ENCODE measurements at places on chromosomes 5 and 9.

GRCh38 chr5:159917994-159918393 lies 1.7 kb downstream of the ADRA1B start:
- DNase-seq = no peak

- DNase-seq = no peak
Measured at GRCh38 chr5:126449751-126450271, 26.6 kb downstream of the GRAMD2B start.

GRCh38 chr5:67163863-67164595 lies 32.6 kb downstream of the CD180 start:
- no peak for DNase-seq

GRCh38 chr9:68455451-68455850 lies 85.2 kb downstream of the TMEM252 start:
- DNase-seq = no peak

DNA sequence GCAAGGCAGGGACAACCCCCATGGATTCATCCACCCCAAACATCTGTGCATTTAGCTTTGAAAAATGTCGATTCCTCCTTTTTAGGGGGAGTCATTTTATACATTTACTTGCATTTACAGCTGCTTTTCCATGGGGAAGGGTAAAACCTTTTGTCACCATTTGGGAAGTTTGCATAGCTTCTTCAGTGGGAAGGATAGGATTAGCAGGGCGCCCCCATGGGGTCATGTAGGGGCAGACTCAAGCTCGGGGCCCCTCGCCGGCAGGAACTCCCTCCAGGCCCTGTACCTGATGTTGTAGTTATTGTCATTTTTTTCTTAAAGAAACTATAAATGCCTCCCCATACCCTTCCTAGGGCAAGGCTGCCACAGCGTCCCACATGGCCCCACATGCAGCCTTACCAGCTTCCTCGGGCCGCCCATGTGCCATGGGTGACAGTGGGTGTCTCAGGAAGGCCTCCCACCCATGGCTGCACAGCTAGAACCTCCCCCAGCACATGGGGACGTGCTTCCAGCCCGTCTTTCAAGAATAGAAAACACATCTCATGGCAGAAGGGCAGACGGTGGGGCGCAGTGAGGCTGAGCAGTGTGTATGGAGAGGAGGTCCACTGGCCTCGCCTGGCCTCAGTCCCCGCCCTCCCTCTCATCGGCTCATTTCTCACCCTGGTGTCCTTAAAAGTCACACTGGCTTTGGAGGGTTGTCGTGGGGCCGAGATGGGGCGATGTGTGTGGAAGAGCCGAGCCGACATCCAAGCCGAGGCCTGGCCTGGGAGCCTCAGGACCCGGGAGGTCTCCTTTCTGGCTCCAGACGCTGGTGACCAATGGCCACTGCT lies 76.1 kb upstream of the OTULINL start:
- DNase-seq = no peak

DNA sequence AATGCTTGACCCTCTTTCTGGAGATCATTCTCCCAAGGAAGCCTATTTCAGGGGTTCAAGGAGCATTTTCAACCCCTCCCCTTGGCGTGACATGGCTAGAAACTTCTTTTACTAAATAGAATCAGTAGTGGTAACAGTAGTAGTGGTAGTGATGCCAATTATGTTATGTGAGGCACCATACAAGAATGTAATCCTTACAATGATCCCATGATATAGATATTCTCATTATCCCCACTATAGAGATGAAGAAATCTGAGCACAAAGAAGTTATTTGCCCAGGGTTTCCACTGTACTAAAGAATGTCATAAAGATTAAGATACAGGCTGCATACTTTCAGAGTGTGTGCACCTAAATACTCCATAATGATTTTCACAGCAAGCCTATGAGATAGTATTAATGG lies 155.4 kb upstream of the CLINT1 start:
- DNase-seq = no peak

DNA sequence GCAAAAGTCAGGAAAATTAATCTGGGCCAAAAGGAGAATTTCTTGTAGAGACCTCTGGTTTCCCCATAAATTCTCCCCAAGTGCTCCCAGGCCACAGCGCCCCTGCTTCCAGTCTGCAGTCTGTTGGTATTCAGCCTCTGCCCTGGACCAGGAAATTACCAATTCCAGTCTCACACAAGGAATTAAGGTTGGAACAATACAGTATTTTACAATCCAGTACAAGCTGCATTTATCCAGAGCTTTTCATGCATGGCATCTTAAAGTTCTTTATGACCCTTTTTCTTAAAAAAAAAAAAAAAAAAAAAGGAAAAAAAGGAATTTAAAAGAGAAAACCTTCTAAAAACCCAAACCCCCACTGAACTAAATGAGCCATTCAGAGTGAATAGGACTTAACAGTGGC lies 139.6 kb upstream of the RANBP3L start:
- no peak for DNase-seq

GRCh38 chr5:123297198-123297831 lies 125.9 kb downstream of the CEP120 start:
- DNase-seq = peak; percentile 37

DNA sequence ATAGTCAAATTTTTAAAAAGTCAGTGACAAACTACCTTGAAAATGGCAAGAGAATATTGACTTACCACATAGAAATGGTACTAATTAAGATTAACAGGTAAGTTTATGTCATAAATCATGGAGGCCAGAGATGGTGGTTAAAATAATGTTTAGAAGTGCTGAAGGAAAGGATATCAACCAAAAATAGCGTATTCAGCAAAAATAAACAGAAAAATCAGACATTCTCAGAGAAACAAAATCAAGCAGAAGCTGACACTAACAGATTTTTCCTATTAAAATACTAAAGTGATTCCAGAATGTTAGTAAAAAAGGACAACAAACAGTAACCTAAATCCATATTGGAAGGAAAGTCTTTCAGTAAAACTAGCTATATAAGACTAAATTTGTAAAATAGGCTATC lies 959.9 kb upstream of the CDH10 start:
- no peak for DNase-seq

DNA sequence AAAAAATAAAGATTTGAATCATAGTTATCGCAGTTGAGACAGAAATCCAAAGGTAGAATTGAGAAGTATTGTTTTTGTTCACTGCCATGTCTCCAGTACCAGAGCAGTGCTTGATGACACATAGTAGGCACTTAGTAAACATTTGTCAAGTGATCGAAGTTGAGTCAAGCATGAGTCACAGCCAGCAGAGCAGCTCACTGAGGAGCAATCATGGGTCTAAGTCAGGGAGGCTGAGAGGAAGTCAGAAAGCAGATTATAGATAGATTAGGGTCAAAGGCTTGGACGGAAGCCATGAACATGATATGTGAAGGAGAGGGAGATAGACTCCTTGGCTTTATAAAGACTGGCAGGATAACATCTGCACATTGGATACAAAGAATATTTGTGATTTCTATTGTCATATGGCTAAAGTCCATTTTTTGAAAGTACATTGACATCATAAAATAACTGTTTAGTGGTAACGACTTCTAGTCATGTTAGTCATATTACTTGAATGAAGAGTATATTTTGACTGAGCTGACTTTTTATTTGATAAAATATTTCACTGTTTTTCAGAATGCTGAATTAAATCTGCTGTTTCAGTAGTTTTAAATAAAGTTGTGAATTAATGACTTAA lies 168.5 kb downstream of the RAB3C start:
- no peak for DNase-seq

DNA sequence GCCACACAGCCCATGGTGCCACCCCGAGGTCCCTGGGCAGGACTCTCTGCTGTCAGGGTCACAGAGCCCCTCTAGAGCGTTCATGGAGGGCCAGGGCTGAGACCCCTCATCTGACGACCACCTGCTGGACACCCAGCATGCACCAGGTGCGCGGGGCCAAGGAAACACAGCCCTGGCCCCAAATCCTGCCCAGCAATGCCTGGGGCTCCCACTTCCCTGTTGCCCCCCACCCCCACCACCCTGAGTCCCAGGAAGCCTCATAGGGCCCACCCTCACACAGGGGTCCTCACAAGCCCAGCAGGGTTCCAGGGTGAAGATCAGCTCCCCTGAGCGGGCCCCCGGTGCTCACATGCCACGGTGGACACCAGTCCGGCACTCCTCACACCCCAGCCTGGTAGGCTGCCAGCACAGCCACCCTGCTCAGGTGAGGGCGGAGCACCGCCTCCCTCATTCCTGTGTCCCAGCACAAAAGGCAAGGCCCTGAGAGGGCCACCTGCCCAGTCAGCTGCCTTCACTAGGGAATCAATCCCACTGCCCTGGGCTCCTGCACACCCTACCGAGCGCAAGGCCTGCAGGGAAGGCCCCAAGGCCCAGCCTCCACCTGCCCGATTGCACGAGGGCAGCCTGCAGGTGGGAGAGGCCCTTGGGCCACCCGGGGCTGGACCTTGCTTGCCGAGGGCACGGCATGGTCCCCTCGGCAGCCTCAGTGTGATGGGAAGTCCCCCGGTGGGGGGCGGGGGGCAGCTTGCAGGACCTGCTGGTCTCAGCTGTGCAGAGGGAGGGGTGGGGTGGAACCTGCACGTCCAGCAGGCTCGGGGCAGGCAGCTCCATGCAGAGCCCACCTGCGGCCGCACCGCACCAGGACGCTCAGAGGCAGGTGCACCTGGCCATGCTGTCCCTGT lies 56.4 kb upstream of the UBAC1 start:
- DNase-seq = peak; percentile 6

Measured in HAP-1 (cell line).